ENCODE measurements at places on chromosomes 12 and 14. TPM values are rescaled to one million over a fixed set of nuclear protein-coding genes. Genes with fewer than 3 reads are reported as not detected.

The PTPRB gene
- total RNA-seq: 14.6 TPM

- peak; percentile 95 for DNase-seq
Observed at GRCh38 chr12:53174881-53175491, 5.5 kb upstream of the ZNF740 start.

DNA sequence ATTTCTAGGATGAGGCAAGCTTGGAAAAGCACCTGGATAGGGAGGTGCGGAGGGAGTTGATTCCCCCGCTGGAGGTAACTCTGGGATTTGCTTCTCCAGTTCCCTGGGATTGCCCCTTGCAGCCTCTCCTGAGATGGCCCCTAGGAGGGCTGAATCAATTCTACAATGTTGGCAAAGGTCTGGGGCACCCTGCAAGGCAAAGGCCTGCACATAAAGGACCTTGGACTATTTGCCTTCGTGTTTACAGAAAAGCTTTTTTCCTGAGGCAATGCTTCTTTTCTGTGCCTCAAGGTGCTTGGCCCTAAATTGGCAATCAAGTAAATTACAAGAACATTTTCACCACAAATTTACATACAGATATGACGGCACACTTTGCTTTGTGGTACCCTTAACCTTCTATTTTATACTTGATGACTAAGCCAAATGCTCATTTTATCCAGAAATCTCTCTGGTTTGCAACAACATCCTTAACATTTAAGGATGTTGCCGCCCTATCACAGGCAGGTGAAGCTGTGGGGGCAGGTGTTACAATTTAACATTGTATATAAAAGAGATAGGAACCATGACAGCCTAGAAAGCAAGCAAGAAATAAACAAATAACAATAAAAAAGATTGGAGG lies 40.3 kb downstream of the TIMELESS start:
- no peak for DNase-seq

- no peak for DNase-seq
Observed at GRCh38 chr14:39554576-39554975, 122.3 kb upstream of the FBXO33 start.

- no peak for DNase-seq
Observed at GRCh38 chr14:99663386-99664057, 18.6 kb downstream of the HHIPL1 start.

The ST8SIA1 gene
- not detected for total RNA-seq

The CALM1 gene
- 153 TPM for total RNA-seq
